ENCODE measurements at places on chromosomes 11 and 22.

- no peak for DNase-seq
Measured at GRCh38 chr11:1034456-1035295, 1.8 kb downstream of the MUC6 start.

GRCh38 chr11:104163100-104164027 is 583 bp downstream of the PDGFD start:
- no peak for DNase-seq

DNA sequence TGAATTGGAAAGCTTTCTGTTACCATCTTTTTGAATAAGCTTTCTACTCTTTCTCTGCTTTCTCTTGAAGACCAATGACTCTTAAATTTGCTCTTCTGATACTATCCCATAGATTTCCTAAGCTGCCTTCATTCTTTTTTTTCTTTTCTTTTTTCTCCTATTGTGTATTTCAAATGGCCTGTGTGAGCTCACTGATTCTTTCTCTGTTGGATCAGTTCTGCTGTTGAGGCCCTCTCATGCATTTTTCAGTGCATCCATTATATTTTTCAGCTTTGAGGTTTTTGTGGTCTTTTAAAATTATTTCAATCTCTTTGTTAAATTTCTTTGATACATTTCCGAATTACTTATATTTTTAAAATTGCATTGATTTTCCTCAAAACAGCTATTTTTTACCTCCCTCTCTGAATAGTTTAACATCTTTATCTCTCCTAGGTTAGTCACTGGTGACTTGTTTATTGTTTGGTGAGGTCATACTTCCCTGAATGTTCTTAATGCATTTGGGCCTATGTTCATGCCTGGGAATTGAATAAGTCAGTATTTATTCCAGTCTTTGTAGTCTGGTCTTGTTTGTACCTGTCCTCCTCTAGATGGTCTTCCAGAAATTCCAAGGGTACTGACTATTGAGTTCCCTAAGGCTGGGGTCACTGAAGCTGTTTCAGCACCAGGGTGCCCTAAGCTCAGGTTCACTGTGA is 110.6 kb upstream of the SERPIND1 start:
- no peak for DNase-seq

GRCh38 chr11:64841592-64842365 is 2.7 kb downstream of the CDC42BPG start:
- DNase-seq: no peak

DNA sequence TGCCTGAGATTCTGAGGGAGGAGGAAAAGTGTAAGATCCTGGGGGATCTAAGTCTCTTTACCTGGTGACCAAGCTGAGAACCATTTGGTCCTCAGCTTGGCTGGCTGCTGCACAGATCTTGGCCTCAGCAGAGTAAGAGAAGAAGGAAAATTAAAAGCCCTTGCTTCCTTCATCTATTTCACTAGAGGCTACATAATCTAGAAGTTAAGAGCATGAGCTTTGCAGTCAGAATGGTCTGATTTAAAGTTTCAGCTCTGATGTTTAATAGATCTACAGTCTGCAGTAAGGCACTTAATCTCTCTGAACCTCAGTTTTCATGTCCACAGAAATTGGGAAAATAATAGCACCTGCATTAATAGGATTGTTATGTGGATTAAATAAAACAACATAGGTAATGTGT is 3.1 kb upstream of the ZBTB16 start:
- no peak for DNase-seq

DNA sequence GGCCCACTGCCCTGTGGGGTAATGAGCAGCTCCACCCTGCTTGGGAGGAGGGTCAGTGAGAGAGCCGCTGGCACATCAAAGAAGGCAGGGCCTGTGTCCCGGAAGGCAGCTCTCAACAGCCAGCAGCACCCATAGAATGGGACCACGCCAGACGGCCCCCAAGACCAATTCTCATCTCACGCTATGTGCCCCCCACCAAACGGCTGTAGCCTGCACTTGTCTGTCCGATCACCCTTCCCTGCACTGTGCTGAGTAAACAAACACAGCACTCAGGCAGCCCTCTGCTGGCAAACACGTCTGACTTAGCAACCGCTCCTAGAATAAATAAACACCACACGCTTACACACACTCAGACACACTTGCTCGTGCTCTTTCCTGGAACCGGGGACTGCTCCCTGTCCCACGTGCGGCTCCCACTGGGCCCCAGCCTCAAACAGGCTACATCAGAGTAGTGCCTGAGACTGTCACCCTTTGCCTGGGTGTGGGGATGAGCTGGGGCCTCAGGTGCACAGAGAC is 53.2 kb upstream of the CDON start:
- DNase-seq: peak; percentile 72

GRCh38 chr22:20437613-20438426 is at the start of gene SCARF2:
TSS of gene SCARF2 (minus strand) at chr22:20437825. CDS start at chr22:20437754, 71 bp downstream.
- DNase-seq: no peak

- no peak for DNase-seq
Measured at GRCh38 chr22:47606426-47606825, 844.0 kb downstream of the TBC1D22A start.

DNA sequence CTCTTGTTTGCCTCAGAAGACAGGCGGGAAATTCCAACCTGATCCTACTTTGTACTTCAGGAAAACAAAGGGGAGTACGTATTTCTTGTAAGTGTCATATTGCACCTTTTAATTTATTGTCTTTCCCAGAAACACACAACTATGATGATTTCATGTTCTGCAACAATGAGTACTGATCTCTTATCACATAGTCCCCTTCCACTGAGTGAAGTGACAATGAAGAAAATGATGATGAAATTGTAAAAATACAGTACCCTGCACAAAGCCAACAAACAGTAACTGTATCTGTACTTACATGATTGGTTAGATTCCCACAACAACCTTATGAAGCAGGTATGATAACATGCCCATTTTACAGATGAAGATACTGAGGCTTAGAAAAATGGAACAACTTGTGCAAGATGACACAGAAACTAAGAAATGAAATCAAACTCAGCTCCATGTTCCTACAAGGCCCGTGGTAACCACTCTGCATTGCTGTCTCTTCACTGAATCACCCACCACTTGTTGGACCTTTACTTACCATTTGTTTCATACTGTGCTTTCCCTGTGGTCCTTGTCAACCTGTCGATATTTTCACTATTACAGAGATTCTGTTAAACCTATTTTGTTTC is 37.5 kb downstream of the SLC1A2 start:
- DNase-seq: no peak

GRCh38 chr22:31537019-31537535 is 40.7 kb downstream of the SFI1 start:
- no peak for DNase-seq

DNA sequence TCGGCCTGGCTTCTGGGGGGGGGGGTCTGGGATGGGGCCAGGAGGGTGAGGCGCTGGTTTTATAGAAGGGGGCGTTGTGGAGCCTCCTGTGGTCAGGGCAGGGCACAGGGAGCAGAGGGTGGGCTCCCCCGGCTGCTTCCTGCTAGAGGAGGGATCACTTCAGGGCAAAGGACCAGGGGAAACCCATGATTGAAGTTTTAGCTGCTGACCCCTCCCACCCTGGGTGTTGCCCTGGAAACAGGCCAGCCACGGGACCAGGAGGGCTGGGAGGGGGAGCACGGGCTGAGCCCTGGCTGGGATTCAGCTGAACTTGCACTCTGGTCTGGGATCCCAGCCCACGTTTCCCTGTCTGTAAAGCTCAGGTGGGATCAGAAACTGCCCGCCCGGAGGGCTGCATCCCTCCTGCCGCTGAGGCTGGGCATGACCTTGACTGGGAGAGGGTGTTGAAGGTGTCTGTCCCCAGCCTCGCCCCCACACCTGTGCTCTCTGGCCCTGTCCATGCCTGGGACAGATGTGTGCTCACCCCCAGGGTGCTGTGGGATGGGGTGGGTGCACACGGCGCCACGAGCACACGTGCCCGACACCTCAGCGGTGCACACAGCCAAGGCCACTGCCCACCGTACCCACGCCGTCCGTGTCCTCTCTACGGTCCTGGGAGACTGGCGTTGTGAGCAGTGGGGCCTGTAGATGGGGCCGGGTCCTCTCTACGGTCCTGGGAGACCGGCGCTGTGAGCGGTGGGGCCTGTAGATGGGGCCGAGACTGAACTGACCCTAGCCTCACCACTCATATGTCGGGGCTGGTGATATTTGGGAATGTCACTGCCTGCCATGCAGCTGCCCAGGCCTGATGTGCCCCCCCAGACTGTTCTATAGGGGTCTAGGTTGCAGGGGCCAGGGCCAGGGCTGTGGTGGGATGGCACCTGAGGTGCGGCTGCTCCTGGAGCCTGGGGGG is 2.3 kb downstream of the TSPAN4 start:
- DNase-seq: no peak

- DNase-seq: no peak
Measured at GRCh38 chr11:134026655-134027343, 42.1 kb upstream of the JAM3 start.

- no peak for DNase-seq
Measured at GRCh38 chr11:7436657-7437056, 48.6 kb upstream of the OLFML1 start.

DNA sequence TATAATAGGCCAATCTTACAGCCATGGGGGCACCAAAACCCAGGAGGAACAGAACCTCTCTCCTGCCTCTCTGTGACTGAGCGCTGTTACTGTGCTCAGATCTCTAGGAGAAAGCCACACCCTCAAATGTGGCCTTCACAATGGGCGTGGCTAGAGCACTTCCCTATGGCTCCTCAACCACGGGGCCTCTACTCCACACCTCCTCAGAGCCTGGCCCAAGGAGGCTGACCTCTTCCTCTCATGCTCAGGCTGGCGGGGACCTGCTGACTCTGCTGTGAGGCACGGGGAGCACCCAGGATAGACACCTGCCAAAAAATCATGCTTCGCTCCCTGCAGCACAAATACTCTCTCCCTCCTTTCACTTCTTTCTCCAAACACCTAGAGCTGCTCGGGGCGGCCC is 41.0 kb downstream of the C11orf58 start:
- DNase-seq: no peak

GRCh38 chr11:128934351-128934750 is 8.3 kb downstream of the TP53AIP1 start:
- DNase-seq: no peak

GRCh38 chr11:119936426-119936825 is 201.5 kb downstream of the TRIM29 start:
- no peak for DNase-seq

GRCh38 chr22:31876156-31876920 is 68.0 kb upstream of the YWHAH start:
- no peak for DNase-seq

DNA sequence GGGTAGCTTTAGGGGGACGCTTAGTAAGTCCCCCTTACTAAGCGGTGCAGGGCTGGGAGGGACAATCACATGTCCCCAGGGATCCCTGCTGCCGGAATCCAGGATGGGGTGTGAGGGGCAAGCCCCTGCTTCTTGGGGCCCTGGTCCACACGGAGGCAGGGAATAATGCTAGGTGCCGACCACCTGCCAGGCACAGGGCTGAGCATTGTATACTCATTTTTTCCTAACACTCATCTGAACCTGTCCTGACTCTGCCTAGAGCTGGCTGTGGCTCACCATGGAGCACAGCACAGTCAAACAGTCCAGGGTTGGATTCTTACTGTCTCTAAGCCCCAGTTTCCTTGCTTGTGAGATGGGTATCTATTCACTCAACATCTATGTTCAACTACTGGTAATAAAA is 1.4 kb upstream of the LTBP3 start:
- DNase-seq: no peak

DNA sequence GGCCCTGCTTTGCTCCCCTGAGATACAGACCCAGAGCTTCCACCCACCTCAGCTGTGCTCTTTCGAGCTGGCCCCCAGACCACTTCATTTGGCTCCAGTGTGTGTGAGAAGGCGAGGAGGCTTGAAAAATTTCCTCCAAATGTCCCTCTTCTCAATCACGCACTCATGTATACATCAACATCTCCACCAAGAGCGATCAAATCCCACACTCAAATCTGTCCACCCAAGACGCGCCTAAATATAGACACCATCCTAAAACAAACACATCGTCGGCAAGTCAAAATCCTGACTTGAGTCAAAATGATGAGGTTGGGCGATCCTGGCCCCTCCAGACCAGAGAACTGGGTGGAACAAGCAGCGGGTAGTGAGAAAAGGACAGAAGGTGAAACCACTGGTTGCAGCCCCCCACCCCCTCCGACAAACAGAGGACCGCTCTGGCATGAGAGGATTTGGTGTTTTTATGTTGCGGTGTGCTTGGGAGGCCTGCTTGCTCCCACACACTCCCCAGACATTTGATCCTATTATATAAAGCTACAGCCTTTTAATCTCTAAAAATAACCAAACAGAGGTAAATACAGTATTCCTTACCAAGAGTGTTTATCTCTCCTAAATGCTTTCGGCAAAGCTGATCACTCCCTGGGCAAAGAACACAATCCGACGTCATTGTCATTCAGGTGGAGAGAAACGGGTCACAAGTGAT is 10.2 kb downstream of the MN1 start:
- no peak for DNase-seq

GRCh38 chr22:49344161-49344560 is 483.5 kb downstream of the BRD1 start:
- no peak for DNase-seq

GRCh38 chr11:83036701-83037100 is 35.0 kb downstream of the RAB30 start:
- DNase-seq: no peak

GRCh38 chr11:17535488-17535887 is 8.7 kb downstream of the USH1C start:
- DNase-seq: no peak

DNA sequence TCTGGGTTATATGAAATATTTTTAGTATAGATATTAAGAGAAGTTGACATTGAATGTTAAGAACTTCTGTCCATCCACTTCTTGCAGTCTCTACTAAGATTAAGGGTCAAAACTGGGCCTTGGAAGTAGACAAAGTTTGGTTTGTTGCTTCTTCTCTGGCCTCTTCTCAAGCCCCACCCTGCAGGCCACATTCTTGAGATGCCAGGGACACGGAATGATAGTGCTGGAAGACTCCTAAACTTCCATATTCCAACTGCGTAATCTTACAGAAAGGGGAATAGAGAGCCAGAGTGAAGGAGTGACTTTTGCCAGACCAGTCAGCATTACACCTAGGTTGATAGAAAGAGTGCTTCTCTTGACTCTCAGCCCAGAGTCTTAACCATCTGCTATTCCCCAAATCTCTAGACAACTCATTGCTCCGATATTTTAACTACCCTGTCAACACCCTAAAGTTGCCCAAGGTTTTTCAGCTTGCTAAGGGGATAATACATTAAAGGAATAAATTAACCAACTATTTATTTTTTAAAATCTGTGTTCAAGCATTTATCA is 136.4 kb upstream of the SYN3 start:
- no peak for DNase-seq

DNA sequence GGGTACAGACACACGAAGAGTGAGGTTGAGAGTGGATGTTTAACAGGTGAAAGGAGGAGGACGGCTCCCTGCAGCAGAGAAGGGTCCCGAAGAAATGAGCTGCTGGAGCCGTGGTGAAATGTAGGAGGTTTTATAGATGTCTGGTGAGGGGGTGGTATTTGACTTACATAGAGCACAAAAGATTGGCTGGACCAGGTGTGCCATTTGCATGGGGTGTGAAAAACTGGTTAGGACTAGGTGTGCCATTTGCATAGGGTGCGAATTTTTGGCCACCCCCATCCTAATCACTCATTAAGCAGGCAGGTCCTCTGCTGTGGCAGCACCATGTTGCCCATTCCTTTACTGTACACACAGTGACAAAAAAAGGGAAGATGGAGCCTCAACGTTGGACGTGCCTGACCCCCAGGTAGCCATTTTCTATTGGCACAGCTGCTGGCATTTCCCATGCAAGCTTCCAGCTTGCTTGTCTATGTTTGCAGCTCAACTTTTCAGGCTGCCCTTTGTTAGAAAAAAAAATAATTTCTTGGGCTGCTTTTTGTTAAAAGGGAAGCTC is 581.7 kb upstream of the B3GAT1 start:
- DNase-seq: no peak

- no peak for DNase-seq
Measured at GRCh38 chr22:20783844-20784723, 10.2 kb downstream of the SERPIND1 start.

- DNase-seq: no peak
Measured at GRCh38 chr22:46355369-46355995, 20.0 kb downstream of the TRMU start.

All from NCI-H187 treated with DMSO at 0.1 percent for 48 hours (cell line).